ENCODE measurements at places on chromosomes 2 and 18. TPM values are rescaled to one million over a fixed set of nuclear protein-coding genes. Genes with fewer than 3 reads are reported as not detected.
A peak's percentile ranks its signal among the peaks of the same experiment; 100 is the strongest.

IL36G gene
- not detected for total RNA-seq

TUBA3E gene
- total RNA-seq, result not detected

SIX3 gene
- not detected for total RNA-seq

LYPD6B gene
- total RNA-seq, result 14.6 TPM

GULP1 gene
- 32.2 TPM for total RNA-seq

IDH1 gene
- 73.2 TPM for total RNA-seq

CELF4 gene
- total RNA-seq, result not detected

ELAC1 gene
- total RNA-seq, result 4.9 TPM

HAUS1 gene
- 87.1 TPM for total RNA-seq

UPP2 gene
- not detected for total RNA-seq

- DNase-seq, result no peak
Measured at GRCh38 chr2:120763931-120764330, 28.3 kb downstream of the GLI2 start.

- no peak for DNase-seq
Measured at GRCh38 chr2:24885221-24886125, 34.6 kb downstream of the ADCY3 start.

GRCh38 chr18:61921621-61922235 lies 28.9 kb upstream of the RNF152 start:
- no peak for DNase-seq

- DNase-seq, result peak; percentile 6
Measured at GRCh38 chr2:227748079-227748478, 2.4 kb downstream of the SCYGR8 start.

- DNase-seq, result peak; percentile 28
Measured at GRCh38 chr2:208013285-208014178, 11.8 kb downstream of the PLEKHM3 start.

GRCh38 chr2:100683231-100683630 lies 120.4 kb downstream of the PDCL3 start:
- no peak for DNase-seq

- DNase-seq, result no peak
Measured at GRCh38 chr18:515156-515815, 14.8 kb upstream of the COLEC12 start.

GRCh38 chr2:160278101-160278878 lies 78.2 kb upstream of the ITGB6 start:
- DNase-seq, result no peak

DNA sequence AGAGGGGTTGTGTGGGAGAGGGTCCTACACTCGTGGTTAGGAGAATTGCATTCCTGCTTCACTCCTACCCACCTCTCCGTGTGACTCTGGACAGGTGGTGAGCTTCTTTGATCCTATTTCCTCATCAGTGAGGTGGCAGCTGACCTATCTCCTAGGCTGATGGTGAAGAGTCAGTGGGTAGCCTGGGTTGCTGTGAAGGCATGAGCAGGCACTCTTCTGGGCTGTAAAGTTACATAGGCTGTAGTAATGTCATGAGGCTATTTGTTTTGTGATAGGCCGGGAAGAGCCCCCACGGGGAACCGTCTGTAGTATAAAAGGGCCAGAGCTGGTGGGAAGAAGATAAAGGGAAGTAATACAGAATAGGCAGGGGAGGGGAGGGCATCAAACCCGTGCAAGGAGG lies 83.8 kb downstream of the TMEM247 start:
- DNase-seq, result no peak

DNA sequence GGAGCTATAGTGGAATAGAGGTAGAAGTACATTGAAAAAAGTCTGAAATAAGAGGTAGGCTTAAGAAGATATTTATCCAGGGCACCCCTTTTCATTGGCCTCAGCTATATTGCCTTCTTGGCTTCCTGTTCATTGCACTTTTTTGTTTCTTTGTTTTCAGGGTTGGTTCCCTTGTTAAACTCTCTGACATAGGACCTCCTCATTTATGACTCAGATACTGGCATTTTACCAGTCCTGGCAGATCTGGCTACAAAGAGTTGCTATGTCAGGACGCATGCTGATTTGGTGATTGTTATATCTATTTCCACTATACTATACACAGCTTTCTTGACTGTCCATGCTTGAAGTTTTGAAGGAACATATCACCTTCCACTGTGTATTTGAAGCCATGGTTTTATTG lies 60.0 kb downstream of the GCA start:
- peak; percentile 48 for DNase-seq

- peak; percentile 35 for DNase-seq
Measured at GRCh38 chr2:28828382-28828781, 17.7 kb downstream of the SPDYA start.

DNA sequence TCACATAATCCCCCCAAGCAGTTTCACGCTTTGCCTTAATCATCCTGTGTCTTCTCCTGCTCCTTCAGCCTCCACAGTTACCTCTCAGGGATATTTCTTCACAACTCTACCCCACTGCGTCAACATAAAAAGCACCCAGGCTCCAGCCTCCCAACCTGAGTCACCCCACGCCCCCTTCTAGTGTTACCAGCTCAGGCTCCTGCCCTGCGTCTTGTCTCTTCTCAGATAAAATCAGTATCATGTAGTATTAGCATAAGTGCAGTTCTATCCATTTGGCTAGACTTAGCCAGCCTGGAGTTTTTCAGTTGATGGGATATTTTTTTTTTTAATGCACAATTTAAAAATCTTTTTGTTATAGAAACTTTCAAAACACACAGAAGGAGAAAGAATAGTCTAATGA lies 9.6 kb upstream of the PELI1 start:
- no peak for DNase-seq

- DNase-seq, result no peak
Measured at GRCh38 chr2:240586919-240587800, 626 bp downstream of the CAPN10 start.

GRCh38 chr2:39717067-39717466 lies 51.4 kb downstream of the TMEM178A start:
- DNase-seq, result no peak

DNA sequence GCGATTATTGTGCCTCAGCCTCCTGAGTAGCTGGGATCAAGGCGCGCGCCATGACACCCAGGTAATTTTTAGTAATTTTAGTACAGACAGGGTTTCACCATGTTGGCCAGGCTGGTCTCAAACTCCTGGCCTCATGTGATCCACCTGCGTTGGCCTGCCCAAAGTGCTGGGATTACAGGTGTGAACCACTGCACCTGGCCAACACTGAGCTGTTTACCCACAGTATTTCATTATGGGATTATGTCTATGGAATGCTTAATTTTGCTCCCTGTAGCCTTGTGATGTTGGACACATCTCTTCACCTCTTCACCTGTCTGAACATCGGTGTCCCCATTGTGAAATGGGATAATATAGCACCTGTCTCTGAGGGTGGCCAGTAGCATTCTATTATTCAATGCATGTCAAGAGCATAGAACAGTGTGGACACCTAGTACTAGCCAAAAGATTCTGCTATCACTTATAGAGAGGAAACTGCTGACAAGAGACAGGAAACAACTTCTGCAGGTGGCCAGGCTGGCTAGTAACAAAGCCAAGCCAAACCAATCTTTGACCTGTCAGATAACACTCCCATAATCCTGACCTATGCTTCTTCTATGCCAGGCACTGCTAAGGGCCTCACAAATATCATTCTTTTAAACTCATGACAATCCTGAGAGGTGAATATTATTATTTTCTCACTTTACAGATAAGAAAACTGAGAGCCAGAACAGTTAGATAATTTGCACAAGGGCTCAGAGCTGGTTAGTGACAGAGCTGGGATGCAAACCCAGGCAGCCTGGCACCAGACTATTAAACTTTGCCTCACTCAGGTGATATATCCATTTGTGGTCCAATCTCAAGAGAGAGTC lies 29.4 kb upstream of the REEP1 start:
- DNase-seq, result no peak

GRCh38 chr2:142112757-142113221 lies 18.0 kb downstream of the LRP1B start:
- DNase-seq, result no peak

DNA sequence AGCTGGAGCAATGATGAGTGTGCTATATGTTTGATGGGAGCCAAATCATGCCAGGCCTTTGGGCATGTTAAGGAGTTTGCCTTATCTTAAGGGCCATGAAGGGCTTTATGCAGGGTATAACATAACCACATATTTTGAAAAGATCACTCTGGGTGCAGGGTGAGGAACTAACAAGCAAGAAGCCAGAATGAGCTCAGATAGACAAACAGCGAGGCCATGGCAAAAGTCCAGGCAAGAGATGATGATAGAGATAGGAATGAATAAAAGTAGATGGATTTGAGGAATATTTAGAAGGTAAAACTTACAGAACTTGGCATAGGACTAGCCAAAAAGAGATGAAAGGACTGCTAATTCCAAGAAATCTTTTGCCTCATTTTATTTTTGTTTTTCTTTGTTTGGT lies 6.7 kb downstream of the GALNT3 start:
- no peak for DNase-seq

DNA sequence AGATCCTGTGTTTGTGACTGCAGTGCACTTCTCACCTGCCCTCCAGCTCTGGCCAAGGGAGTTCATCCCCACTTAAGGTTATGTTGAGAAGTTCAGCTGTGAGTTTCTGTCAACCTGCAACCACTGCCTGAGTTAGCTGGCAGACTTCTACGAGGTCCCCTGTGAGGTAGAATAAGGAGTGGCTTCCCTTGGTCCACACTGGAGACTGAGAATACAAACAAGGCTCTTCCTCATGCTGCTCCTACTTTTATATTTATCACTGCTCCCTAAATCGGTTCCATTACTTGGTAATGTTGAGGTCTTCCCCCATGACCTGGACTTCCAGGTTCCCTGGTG lies 353.2 kb upstream of the CWC22 start:
- DNase-seq, result no peak

GRCh38 chr2:16739778-16740581 lies 74.3 kb upstream of the CYRIA start:
- DNase-seq, result no peak

DNA sequence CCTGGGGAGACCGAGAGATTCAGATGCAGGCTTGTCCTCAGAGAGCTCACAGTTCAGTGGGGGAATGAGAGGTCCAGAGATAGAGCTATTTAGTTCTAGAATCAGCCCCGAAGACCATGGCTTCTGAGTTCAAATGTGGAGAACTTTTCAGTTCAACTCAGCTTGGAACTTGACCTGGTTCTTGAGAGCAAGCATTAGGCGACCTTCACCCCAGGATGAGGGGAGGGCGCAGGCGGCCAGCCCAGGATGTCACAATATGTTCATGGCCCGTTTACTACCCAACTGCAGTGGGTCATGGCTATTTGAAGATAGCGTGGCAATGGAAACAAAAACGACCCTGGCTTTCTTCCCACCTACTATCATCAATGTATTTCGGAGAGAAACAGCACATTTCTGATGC lies 33.8 kb downstream of the DCDC2C start:
- no peak for DNase-seq

DNA sequence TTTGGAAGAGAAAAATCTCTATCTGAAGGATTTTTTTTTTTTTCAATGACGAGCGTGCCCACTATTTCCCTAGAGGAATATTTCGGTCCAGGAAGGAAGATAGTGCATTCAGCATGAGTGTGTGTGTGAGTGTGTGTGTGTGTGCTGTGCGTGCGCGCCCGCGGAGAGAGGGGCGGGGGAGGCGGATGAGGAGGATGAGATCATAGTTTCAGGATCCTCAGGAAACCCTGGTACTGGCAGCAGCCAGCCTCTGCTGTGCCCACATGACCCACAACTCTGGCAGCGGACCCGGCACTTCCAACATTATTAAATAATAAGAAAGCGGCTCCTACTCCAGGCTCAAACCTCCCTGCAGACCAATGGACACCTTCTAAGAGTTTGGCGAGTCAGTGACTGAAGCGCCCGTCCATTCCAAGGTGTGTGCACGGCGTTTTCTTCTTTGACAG lies 217.0 kb upstream of the DTNA start:
- DNase-seq, result peak; percentile 54

GRCh38 chr2:197740200-197740599 lies 35.0 kb downstream of the MARS2 start:
- DNase-seq, result no peak

DNA sequence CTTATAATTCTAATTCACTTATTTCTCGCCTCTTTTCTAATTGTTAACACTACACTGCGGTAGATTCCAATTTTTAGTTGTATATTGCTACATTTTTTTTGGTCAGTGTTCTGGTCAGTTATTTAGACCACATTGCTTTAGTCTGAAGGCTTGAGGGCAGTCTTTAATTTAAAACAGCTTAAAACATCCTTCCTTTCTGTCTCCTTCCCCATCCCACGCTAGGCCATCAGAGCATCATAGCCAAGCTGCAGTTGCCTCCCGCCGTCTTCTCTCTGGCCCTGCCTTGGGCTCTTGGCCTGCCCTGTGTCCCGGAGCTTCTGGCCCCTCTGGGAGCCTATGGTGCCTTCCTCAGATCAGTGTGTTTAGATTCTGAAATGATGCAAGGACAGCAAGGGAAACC lies 52.6 kb upstream of the GLI2 start:
- no peak for DNase-seq

All from LHCN-M2 (cell line).